Smooth muscle cell of trachea (primary cell): ENCODE measurements at places on chromosomes 4 and X. TPM values are rescaled to one million over a fixed set of nuclear protein-coding genes. Genes with fewer than 3 reads are reported as not detected.

ZFX gene
- 41.0 and 45.0 TPM in 2 replicates for total RNA-seq

YIPF6 gene
- total RNA-seq: 25.6 and 27.2 TPM in 2 replicates

VCX2 gene
- total RNA-seq: not detected in 2 replicates

MAGEA9 gene
- total RNA-seq: not detected in 2 replicates

HPSE gene
- total RNA-seq: 0.50 and 1.6 TPM in 2 replicates

SMARCA1 gene
- total RNA-seq: 51.9 and 78.2 TPM in 2 replicates

TAF1 gene
- total RNA-seq: 41.2 and 59.3 TPM in 2 replicates

CHRNA9 gene
- total RNA-seq: not detected in 2 replicates

GLUD2 gene
- 2.2 and 3.1 TPM in 2 replicates for total RNA-seq

MAGEE2 gene
- under 0.01 TPM in 1 of 2 replicates, not detected in the other for total RNA-seq

RFC1 gene
- 35.7 and 65.9 TPM in 2 replicates for total RNA-seq

AP1AR gene
- 17.2 and 20.7 TPM in 2 replicates for total RNA-seq

GUCY2F gene
- under 0.01 TPM in 1 of 2 replicates, not detected in the other for total RNA-seq

PF4V1 gene
- 0.58 and 0.66 TPM in 2 replicates for total RNA-seq

PLP1 gene
- total RNA-seq: 0.44 and 1.5 TPM in 2 replicates
